Activated CD4-positive, alpha-beta T cell treated with anti-CD3 and anti-CD28 coated beads, Interleukin-2, amount 50 U/mL, for 16 hours (primary cell): ENCODE measurements at places on chromosomes 3 and 15.

- DNase-seq, result no peak
These were observed 32.4 kb downstream of the MLH1 start for GRCh38 chr3:37025561-37026335.

GRCh38 chr3:146464783-146465182 is 4.6 kb downstream of the PLSCR2 start:
- no peak for DNase-seq

GRCh38 chr3:13876451-13877100 is 3.3 kb downstream of the WNT7A start:
- DNase-seq, result no peak

- DNase-seq, result no peak
These were observed 128.6 kb upstream of the ADAMTS9 start for GRCh38 chr3:64816355-64816754.

DNA sequence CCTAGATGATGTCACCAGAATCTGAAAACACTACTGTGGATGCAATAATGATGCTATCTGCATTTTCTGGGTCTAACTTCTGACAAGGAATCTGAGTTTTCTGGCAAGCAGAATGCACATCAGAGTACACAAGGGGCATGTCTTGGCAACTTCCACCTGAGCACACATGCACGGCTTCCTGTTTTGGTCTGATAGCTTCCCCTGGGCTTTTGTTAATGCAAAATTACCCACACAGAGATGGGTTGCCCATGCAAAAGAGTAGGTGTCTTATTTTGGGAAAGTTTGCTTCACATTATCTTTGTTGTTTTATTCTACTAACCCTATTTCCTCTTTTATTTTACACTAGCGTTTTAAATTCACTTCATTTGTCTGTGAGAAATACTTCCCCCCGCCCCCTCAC is 74.2 kb upstream of the SATB1 start:
- no peak for DNase-seq

GRCh38 chr15:55858661-55859060 is 115.7 kb upstream of the PRTG start:
- DNase-seq, result no peak

DNA sequence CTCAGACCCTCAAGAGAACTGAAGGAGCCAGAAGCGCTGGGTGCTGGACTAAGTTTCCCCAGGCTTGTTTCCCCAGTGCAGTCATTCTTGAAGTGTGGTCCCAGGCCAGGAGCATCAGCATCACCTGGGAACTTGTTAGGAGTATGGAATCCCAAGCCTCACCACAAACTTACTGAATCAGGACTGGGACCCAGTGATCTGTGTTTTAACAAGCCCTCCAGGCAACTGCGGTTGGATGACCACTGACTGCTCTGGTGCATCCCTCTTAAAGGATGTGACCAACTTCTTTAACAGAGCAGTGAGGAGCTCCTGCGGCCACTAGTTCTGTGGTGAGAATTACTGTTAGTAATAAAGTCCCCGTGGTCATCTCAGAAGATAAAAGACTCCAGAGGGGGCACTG is 62.4 kb upstream of the DAZL start:
- no peak for DNase-seq

DNA sequence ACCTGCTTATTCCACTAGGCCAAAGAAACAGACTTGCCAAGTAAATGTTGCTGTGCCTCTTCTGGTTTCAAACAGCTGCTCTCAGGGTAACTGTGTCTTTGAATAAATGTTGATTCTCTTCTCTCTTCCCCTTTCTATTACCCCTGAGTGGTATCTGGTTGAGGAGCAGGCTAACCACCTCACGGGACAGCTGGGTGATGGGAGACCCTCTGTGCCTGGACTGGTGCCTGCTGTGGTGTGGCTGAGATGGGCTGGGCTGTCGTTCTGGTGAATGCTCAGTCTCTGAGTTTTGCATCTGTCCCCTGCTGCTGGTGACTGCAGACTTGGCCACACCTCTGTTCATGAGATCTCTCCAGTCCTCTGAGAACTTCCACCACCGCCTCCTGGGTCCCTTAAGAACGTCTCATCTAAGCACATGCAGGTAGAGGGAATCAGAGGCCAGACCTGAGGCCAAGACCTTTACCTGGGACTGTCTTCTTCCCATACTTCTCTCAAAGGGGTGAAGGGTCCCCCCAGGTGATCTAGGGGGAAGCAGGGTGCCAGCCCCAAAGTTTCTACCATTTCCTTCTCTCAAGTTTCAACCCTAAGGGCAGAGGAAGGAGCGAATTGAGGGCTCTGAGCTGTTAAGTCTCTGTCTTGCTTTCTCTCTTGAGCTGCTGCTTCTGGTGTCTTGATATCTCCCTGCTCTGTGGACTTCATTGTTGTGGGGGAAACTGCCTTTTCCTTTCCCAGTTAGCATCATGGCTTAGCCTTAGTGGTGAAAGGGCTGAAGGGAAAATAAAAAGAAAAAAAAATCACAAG is 252.9 kb downstream of the EBLN2 start:
- no peak for DNase-seq

- DNase-seq, result no peak
These were observed 618.0 kb downstream of the CADM2 start for GRCh38 chr3:85576697-85577200.

DNA sequence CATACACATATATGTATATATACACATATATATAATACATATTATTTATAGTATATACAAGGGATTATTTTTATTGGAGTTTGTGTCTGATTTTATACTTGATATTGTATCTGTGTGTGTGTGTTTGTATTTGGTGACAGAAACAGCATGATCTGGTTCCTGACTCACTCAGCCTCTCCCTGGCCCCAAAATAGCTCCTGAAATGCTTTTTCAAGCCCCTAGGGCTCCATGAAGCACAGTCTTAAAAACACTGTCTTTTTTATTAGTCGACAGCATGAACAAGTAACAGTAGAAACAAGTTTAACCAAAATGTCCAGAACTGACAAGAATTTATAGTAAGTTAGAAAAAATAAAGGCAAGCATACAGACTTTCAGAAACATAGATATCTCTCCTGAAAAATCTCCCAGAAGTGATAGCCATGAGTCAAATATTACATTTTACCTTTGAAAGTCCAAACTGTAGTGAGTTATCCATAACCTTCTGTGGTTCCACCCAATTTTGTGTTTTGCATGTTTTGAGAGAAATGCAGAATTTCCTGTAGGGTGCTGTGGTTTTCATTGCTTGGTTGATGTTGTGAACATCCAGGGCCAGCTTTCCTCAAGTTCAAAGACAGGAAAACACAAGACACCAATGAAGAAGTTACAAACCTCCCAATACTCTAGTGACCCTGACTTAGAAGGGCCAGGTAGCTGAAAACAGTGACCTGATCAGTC is 98.5 kb upstream of the CCDC80 start:
- DNase-seq, result no peak

GRCh38 chr3:64088408-64089205 is 65.3 kb upstream of the PSMD6 start:
- DNase-seq, result no peak

GRCh38 chr3:170802164-170803151 is 67.5 kb downstream of the RPL22L1 start:
- no peak for DNase-seq

- no peak for DNase-seq
These were observed 37.8 kb upstream of the ANPEP start for GRCh38 chr15:89852342-89852995.

DNA sequence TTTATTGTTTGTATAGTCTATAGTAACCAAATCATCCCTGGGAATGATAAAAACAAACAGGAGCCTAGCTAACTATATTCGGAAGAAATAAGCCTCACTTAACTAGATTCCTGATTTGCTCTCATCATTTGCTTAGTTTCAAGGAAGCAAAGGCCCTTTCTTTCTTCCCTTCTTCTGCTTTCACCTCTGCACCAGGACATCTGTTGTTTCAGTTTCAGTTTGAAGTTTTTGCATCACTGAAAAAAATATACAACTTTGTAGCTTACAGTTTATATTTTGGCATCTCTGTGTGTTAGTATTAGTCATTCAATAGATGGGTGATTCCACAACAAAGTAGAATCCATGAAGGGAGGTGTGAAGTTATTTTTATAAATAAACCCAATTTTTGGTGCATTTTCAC is 113.6 kb upstream of the SNTN start:
- DNase-seq, result no peak

- DNase-seq, result peak; percentile 65
These were observed 24.9 kb downstream of the TMEM207 start for GRCh38 chr3:190424478-190425439.

DNA sequence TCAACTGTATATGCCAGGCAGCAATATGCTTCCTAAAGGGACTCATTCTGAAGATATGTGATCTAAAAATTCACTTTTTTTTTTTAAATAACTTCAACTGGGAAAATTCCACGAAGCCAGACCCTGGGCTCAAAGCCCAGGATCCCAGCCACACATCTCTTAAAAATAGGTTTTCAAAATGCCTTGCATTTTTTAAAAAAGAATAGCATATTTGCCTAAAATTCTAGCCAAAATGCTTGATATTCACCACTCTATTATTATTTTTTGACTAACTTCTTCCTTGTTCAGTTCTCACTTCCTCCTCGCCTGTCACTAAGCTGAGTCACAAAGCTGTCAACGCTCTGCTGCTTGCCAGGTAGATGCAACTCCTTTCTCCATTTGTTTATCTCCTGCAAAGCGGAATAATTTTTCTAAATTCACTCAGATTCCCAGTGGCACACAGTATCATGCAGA is 28.0 kb upstream of the VGLL4 start:
- DNase-seq, result no peak

DNA sequence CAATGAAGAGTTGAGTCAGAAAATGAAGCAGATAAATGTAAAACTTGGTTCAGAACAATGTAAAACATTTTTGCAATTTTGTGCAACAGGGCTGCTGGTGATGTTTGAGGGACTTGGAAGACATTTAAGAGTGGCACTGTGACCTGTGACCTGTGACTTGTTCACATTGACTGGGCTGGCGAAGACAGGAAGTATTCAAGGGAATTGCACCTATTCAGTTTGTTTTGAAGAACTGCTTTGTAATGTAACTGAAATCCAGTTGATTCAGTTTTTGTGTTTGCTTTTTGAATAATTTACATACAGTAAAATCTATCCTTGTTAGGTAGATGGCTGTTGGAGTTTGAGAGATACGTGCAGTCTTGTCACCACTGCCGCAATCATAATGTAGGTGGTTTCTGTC is 35.4 kb downstream of the MCTP2 start:
- no peak for DNase-seq

GRCh38 chr3:73600293-73600938 is 24.3 kb downstream of the PDZRN3 start:
- DNase-seq, result no peak

DNA sequence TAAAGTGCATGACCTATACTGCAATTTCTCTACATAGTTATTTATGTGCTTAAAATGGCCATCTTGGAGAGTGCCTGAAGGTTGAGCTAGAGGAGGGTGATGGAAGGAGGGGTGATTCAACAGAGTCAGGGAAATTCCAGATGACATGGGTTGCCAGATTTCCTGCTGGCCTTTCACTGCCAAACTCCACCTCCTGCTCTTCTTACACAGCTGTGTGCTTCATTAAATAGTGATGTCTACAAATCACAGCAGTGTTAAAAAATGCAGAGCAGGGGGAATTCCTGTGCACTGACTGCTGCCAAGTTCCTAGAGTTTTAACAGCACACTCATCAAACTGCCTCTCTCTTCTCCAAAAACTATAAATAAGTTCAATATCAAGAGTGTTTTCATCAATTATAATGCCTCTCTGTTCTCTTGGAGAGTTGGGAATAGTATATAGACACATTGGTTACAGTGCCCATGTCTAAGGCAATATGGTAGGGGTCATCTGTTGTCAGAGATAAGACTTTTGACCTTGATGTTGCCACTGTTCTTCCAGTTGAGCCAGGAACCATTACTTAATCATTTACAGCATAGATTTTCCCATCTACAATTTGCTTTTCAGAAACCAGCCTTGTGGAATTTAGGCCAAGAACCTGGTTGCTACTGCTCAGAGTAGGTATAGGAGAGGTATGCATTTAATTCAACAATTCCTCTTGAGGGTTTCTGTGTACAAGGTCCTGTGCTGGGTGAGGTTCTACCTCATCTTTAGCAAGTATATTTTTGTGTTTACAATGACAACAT is 79.6 kb downstream of the TP63 start:
- DNase-seq, result peak; percentile 32

- no peak for DNase-seq
These were observed 228.8 kb upstream of the BHLHE40 start for GRCh38 chr3:4750306-4750968.

DNA sequence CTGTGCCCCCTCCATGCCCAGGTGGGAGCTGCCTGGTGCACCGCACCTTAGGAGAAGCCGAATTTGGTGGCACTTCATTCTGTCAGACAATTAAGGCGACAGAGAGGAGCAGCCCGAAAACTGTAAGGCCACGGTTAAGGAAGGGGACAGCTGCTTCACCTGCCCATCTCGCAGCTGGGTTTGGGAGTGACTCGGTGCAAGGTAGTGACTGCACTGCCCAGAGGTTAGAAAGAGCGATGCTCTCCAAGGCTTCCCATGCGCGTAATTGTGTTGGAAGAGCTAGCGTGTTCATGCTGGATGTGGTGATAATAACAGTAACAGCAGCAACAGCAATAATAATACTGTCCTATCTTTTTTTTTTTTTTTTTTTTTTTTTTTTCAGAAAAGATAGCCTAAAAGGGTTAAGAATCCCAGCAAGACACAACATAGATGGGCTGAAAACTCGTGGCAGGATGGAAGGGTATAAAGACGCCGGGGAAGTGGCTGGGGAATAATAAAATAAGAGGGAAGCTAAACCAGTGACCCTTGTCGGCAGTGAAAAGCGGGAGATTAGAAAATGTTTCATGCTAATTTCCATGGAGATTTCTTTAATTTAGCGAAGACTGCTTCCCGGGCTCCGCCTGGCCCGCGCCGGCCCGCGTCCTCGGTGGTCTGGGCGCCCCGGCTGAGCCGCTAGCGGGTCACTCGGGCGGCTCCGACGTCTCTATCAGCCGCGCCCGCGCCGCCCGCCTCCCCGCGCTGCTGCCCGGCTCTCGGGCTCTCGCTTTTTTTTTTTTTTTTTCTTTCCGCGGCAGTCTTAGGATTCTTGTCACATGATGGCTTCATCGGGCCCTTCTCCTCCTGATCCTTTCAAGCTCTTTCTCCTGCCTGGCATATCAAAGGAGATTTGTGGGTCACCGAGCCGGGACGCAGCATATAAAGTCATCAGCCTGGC is 617.1 kb downstream of the NR2F2 start:
- no peak for DNase-seq

- peak; percentile 51 for DNase-seq
These were observed 100.2 kb downstream of the LARS2 start for GRCh38 chr3:45488591-45488990.

- no peak for DNase-seq
These were observed 40.7 kb downstream of the RFT1 start for GRCh38 chr3:53089511-53089910.

- DNase-seq, result no peak
These were observed 243.1 kb downstream of the ADAMTS17 start for GRCh38 chr15:100098705-100099104.

- DNase-seq, result no peak
These were observed 98.6 kb upstream of the OSBPL11 start for GRCh38 chr3:125693887-125694286.

GRCh38 chr3:147737376-147737775 is 328.2 kb downstream of the ZIC1 start:
- no peak for DNase-seq

GRCh38 chr3:184740509-184741258 is 28.8 kb upstream of the MAGEF1 start:
- DNase-seq, result peak; percentile 35
